ENCODE measurements at places on chromosomes 1 and 21. TPM values are rescaled to one million over a fixed set of nuclear protein-coding genes. Genes with fewer than 3 reads are reported as not detected.

The DOCK7 gene
- 19.5 TPM for total RNA-seq

The C1QB gene
- not detected for total RNA-seq

The LORICRIN gene
- not detected for total RNA-seq

The CLCA4 gene
- total RNA-seq, result not detected

The S100B gene
- not detected for total RNA-seq

The LINGO4 gene
- total RNA-seq, result not detected

The ADAMTS5 gene
- not detected for total RNA-seq

The FMO1 gene
- total RNA-seq, result 0.98 TPM

The CFAP45 gene
- total RNA-seq, result 0.63 TPM

The MRPS15 gene
- 119 TPM for total RNA-seq

The CMPK1 gene
- 85.8 TPM for total RNA-seq

The CACNA1S gene
- not detected for total RNA-seq

The LACTBL1 gene
- not detected for total RNA-seq

The GJC2 gene
- 0.53 TPM for total RNA-seq

GRCh38 chr1:34518146-34518699 is 236.6 kb upstream of the GJB5 start:
- DNase-seq, result no peak

DNA sequence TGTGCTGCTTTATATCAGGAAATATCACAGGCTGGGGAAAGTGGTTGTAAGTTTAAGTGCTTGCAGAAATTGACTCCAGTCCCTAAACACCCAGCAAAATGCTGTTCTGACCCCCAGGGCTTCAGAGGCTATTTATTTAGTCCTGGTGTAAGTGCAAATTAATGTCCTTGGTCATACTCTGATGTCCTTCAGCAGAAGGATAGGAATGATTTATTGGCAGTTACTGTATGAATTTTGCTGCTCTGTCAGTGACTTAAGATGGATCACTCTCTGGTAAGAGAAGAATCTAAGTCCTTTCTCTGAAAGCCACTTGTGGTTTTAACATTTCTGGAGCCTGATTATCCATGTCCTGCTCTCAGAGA is 21.9 kb downstream of the FAM20B start:
- no peak for DNase-seq

- DNase-seq, result no peak
Observed at GRCh38 chr1:89322402-89322801, 41.5 kb upstream of the GBP6 start.

- DNase-seq, result no peak
Observed at GRCh38 chr1:12338823-12339222, 109.0 kb downstream of the VPS13D start.

GRCh38 chr21:38434913-38435533 is 63.3 kb downstream of the ERG start:
- no peak for DNase-seq

- no peak for DNase-seq
Observed at GRCh38 chr1:153790313-153790965, 15.2 kb downstream of the SLC27A3 start.

GRCh38 chr1:40633523-40633922 is 32.0 kb downstream of the RIMS3 start:
- no peak for DNase-seq

GRCh38 chr1:206744683-206745082 is 25.9 kb upstream of the IL19 start:
- no peak for DNase-seq

DNA sequence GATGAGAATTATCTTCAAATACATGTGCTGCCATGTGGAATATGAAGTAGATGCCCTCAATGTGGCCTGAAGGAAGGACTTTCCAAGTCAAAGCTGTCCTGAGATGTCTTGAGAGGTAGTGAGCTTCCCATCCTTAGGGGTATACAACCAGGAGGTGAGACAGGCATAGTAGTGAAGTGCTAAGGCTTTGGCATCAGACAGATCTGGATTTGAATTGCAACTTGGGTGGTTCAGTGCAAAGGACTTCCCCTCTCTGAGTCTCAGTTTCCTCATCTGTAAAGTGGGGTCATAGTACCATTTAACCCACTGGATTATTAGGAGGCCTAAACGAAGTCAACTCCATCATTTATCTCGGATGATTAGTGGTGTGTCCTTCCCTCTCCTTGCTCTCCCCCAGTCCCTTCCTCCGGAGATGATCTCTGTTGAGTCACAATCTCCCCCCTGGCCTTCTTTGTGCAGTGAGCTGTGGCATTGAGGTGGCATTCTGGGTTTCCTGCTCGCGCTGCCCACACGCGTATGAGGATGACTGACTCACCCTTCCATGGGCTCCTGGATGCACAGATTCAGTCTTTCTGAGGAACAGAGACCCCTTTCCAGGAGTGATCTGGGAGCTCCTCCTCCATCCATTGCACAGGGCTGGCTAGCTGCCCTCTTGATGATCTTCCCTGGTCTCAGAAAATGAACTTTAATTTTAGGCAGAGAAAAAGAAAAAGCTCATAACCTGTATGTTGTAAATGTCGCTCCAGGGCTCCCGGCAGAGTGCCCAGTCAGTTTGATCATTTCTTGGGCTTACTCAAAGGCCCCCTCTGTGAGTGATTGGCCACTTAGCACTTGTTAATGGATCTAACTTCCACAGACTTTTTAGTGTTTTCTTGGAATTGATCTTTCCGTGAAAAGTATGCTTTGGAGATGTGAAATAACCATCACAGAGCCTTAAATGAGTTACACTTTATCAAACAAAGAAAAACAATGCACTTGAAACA is 354.6 kb downstream of the PTPRU start:
- DNase-seq, result no peak

- no peak for DNase-seq
Observed at GRCh38 chr1:156474966-156475365, 25.6 kb downstream of the MEF2D start.

GRCh38 chr1:219434923-219435297 is 178.0 kb downstream of the ZC3H11B start:
- no peak for DNase-seq

DNA sequence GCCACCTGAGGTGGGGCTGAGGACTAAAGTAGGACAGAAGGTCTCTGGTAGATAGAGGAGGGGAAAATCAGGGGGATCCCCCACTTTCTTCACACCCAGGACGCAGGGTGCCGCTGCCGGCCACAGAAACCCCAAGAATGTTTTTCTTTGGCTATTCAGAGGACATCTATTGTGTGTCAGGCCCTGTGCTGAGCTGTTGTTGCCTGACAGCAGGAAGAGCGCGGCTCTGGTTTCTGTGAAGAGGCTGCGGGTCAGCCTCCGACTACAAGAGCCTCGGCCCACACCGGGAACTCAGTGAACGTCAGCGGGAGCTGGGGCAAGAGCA is 407 bp upstream of the PIGV start:
- DNase-seq, result no peak

DNA sequence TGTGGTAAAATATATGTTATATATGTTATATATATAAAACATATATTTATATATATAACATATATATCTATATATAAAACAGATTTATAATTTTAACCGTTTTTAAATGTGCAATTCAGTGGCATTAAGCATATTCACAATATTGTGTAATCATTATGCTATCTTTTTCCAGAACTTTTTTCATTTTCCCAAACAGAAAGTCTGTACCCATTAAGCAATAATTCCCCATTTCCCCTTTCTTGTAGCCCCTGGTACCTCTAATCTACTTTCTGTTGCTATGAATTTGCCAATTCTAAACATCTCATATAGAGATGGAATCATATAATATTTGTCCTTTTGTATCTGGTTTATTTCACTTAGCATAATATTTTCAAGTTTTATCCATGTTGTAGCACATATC is 10.7 kb upstream of the ARHGEF11 start:
- DNase-seq, result no peak

DNA sequence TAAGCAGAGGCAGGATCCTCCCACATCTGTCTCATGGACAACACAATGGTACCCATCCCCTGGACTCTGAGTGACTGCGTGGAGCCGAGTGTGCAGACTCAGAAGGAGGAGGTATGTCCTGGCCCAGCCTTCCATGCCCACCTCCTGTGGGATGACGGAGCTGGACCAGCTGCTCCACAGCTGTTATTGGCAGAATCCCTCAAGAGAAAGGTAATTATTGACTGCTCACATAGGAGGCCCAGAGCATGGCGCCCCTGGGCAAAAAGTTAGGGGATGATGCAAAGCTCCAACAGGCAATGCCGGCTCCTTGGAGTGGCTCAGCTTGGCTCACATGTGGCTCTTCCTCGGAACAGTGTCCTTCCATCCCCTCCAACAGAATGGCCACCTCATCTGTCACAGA is 12.2 kb upstream of the ACTRT2 start:
- DNase-seq, result no peak

DNA sequence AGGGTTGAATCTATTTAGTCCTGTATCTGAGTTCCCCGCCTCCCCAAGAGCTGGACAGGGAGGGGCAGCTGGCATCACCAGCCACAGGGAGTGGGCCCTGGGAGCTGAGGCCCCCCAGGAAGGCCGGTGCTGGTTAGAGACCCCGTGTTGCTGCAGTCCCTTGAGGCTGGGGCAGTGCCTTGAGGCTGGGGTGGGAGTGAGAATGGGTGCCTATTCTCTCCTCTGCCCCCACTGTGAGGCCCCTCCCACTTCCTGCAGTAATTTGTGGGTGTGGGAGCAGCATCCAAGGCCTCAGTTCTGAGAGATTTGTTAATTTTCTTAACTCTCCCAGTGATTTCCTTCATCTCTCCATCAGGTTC is 2.5 kb upstream of the TRAPPC3 start:
- DNase-seq, result peak; percentile 61

- DNase-seq, result no peak
Observed at GRCh38 chr1:229231754-229232119, 39.2 kb upstream of the RAB4A start.

DNA sequence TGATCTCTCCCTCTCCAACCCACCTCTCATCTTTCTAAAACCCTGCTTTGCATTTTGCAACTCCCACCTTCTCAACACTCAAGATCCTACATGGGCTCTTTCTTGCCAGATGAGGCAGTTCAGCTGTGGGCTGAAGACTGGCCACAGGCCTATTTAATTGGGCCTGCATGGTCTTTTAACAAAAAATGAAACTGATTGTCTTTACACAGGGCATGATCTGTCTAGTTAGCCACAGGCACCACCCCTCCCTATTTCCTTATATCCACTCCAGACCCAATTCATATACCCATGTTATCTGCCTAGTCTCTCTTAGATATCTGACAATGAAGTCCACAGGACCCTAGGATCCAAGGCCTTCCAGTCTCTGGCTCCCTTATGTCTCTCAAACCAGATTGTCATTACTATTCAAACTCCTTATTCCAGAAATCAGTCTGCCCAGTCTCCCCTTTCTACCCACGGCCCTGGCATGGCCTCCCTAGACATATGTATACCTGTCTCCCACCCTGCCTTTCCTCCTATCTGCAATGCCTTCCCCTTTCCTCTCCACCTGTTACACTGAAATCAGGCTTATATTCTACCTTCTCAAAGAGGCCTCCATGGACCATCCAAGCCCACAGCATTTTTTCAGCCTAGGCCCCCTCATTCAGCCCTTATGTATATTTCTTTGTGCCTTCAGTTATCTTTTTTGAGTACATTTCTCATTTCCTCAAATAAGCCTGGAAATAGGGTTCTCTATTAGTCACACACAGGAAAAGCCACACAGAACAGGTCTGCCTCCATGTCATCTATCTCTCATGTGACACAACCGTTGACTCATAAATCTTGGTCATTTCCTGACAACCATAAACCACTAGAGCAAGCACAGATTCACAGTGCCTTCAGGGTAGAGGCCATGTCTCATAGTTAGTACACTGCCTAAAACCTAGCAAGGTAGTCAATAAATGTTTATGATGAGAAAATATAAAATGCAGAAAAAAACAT is 39.0 kb downstream of the LPAR3 start:
- peak; percentile 33 for DNase-seq

DNA sequence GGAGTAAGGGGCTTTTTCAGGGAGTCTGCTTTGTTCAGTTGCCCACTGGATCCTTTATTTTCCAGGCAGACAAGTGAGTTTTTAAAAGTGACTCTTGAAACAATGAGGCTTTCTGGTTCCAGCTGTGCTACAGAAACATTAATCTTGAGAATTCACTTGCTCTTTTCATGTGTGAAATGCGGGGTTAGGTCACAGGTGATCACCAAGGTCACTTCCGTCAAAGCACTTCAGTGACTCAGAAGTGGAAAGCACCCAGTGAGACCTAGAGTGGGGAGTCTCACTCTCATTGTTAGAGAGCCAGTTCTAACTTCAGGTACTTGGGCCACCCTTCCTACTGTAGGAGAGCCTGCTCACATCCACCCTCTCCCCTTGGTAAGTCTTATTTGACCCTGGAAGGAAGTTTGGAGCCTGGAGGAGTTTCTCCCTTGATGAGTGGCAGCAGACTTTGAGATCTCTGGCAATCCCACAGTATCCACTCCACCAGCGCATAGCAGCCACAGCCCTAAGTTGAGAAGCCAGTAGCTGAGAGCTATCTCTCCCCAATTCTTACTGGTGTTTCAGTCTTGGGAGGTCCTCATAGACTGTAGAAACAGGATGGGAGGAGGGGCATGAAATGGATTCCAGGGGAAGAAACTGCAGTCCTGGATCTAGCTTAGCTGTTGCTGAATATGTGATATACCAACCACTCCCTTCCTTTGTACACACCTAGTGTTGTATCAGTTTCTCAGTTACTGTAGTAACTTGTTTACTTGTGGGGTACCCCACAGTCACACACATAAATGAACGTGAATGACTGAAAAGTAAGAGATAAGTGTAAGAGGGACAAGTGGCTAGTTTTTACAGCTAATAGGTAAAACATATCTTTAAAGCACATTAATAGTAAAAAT is 3.1 kb downstream of the TACSTD2 start:
- no peak for DNase-seq

DNA sequence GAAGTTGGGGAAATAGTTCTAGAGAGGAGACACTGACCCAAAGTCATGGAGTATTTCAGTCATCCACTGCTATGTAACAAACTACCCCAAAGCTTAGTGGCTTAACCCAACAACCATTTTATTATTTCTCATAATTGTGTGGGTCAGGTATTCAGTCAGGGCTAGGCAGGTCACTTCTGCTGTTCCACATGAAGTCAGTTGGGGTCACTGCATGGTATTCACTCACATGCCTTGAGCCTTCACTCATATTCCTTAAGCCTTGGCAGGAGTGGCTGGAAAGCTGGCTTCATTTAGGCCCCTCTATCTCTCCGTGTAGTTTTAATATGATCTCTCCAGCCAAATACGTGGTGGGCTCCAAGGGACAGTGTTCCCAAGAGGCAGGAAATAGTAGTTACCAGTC is 17.5 kb upstream of the RNF11 start:
- no peak for DNase-seq

- no peak for DNase-seq
Observed at GRCh38 chr1:54614024-54614423, 9.3 kb downstream of the FAM151A start.

GRCh38 chr1:94063379-94063778 is 57.6 kb downstream of the ABCA4 start:
- no peak for DNase-seq

GRCh38 chr1:31739346-31739745 is 24.8 kb downstream of the ADGRB2 start:
- peak; percentile 86 for DNase-seq

DNA sequence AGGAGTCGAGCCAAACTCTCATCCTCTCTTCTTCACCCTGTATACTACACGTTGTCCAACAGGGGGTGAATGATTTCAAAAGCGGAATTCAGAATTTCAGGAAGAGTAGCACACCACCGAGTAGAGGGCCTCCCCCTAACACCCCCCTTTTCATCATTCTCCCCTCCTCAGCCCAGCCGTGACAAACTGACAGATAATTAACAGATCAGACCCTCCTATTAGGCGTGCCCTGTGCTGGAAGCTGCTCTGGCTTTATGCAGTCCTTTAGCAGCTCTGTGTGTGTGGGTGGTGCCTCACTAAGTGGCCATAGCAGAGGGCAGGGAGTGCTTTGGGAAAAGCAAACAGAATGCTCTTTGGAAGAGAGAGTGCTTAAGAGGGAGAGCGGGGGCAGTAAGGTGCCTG is 44.3 kb downstream of the PEX14 start:
- DNase-seq, result no peak
